ENCODE measurements at places on chromosomes 2 and 18.

DNA sequence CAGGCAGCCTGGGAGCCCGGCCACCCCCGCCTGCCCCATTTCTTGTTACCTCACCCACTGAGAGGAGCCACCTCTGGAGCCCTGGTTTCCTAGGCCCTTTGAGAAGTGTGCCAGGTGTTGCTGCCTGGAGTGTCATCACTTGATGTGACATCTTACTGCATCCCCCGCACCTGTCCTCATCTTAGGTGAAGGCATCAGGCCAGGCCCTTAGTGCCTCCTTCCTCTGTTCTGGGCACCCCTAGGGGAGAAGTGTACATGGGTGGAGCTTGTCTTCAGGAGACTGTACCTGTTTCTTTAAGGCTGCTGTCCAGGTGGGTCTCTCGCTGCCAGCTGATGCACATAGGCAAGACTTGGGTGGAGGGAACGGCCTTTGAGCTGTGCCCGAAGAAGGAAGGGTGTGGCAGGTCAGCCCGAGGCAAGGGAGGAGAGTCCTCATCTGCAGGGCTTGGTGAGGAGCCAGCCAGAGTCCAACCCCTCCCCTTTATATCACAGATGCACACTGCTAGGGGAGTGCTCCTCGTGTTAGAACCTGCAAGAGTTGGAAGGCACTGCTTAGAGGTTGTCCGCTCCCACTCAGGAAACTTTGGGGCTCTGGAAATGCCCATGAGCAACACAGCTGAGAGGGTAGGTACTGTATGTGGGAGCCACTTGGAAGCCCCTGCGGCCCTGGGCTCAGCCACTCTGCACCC is 45.9 kb downstream of the NCK2 start:
- DNase-seq: no peak

- peak; percentile 35 for DNase-seq
These were observed 165.6 kb upstream of the HDAC4 start for GRCh38 chr2:239566162-239566994.

DNA sequence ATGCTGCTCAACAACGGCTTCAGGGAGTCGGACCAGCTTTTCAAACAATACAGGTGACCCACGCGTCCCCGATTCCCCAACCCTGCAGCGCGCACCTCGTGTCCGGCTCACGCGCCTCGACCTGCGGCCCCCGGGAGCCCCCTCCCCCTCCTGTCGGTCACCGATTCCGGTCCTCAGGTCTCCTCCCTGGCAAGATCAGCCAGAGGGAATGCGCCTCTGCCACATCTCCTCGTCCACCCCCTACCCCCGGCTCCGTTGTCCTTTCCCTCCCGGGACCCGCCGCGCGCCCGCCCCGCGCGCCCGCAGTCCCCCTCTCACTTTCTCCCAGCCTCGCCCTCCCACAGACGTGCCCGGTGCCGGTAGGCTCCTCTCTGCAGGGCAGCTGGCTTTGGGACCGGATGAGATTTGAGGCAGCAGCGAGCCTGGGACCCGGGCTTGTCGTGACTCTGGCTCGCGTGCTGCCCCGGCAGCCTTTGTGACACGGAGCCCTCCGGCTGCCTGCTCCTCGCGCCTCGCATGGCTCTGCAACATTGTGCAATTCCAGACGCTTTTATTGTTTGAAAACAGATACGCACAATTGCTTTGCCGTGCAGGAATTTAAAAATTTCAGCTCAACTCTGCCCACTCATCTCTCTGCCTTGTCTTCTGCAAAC is 558 bp downstream of the TTC39C start:
- DNase-seq: peak; percentile 55

- peak; percentile 20 for DNase-seq
These were observed 89.8 kb upstream of the CYRIA start for GRCh38 chr2:16755442-16755841.

GRCh38 chr2:239935789-239936758 is 89.1 kb downstream of the NDUFA10 start:
- DNase-seq: peak; percentile 45

Data from breast epithelium (tissue), 4 donors.